ENCODE measurements at places on chromosomes 4 and X.

- DNase-seq = no peak
These were observed 73.8 kb downstream of the POLA1 start for GRCh38 chrX:24767557-24767956.

DNA sequence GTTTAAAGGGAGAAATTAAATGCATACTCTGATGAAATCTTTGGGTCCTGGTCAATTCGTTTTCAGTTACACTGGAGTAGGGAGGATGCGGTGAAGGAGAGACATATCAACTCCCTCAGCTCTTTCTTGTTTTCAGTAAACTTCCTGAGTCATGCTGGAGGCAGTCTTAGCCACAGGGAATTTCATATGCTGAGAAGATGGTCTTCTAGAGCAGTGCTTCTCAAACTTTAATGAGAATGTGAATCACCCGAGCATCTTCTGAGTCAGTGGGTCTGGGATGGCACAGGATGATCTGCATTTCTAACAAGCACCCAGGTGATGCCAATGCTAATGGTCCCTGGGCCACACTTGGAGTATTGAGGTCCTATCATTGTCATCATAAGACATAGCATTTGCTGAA is 214.5 kb downstream of the KIT start:
- DNase-seq = peak; percentile 55

GRCh38 chr4:89008166-89008565 is 48.8 kb downstream of the FAM13A start:
- DNase-seq = no peak

GRCh38 chr4:4712800-4713528 is 146.5 kb upstream of the MSX1 start:
- no peak for DNase-seq

DNA sequence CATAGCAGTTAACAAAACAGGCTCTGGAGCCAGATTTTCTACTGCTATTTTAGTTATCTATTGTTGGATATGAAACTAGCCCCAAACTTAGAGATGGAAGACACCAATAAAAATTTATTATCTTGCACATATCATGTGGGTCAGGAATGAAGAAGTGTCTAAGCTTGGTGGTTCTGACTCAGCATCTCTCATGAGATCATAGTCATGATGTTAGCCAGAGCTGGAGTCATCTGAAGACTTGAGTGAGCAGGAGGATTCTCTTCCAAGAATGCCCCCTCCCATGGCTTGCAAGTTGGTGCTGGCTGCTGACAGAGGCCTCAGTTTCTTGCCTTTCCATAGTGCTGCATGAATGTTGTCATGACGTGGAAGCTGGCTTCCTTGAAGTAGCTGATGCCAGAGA is 68.2 kb upstream of the TAPT1 start:
- no peak for DNase-seq

Measured in A172 (cell line).